ENCODE measurements at places on chromosomes 7 and 10.

GRCh38 chr7:44375236-44375699 lies 49.9 kb upstream of the CAMK2B start:
- no peak for DNase-seq

GRCh38 chr7:103398483-103399127 lies 47.4 kb downstream of the SLC26A5 start:
- no peak for DNase-seq

DNA sequence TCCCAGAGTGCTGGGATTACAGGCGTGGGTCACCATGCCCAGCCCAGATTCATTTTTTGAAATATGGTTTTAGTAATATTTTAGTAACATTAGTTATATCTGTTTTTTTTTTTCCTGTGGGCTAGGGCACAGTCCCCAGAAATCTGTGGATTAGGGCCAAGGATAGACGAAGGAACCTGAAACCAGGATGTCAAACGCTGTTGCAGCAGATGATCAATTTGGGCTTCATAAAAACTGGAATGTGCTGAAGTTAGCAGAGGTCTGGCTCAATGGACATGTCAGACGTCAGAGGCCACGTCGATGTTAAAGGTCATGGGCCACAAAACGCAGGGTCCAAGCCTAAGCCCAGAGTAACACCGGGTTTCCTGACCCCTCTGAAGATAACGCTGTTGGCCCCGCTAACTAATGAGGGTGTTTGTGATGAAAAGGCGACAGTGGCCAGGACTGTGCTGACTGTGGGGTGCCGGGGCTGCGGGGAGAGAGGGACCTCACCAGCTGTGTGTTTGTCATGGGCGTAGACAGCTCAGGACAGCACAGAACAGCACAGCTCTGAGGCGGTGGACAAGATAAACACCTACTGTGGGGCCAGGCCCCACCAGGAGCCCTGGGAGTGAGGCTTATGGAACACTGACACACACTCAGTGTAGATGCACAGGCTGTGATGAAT lies 23.8 kb upstream of the GTPBP4 start:
- DNase-seq: no peak

GRCh38 chr10:120069700-120070099 lies 177.2 kb downstream of the SEC23IP start:
- DNase-seq: no peak

- DNase-seq: no peak
Observed at GRCh38 chr7:1812509-1813393, 142.7 kb downstream of the ELFN1 start.
